Stomach (tissue), 19 donors: ENCODE measurements at places on chromosomes 11 and 22. TPM values are rescaled to one million over a fixed set of nuclear protein-coding genes. Genes with fewer than 3 reads are reported as not detected.

The OOSP4B gene
- polyA plus RNA-seq: not detected

The DRG1 gene
- polyA plus RNA-seq: 43.9 TPM

DNA sequence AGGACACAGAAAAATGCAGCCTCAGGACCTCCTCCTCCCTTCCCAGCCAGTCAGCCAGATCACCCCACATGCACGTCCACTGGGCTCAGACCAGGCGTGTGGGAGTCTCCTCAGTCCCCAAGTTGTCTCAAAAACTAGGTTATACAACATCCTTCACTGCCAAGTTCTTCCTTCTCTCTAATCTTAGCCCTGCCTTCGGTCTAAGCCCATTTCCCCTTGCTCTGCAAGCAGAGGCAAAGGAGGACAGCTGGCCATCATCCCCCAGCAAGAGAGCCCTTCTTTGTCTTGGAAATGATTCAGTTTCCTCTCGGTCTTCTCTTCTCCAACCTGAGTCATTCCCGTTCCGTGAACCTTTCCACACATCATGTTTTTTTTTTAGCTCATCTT lies 14.0 kb upstream of the NRGN start:
- no peaks in the 10 kb centered on the region for H3K27me3 ChIP-seq
- H3K4me1 ChIP-seq: peaks cover 6% of the 10 kb centered on the region
- H3K27ac ChIP-seq: no peak overlapping the region
- no peaks in the 10 kb centered on the region for H3K36me3 ChIP-seq

GRCh38 chr22:46589871-46590271 lies 30.3 kb upstream of the GRAMD4 start:
- H3K4me3 ChIP-seq: no peak overlapping the region
- peaks cover 71% of the 10 kb centered on the region for H3K4me1 ChIP-seq
- no peaks in the 10 kb centered on the region for H3K27me3 ChIP-seq

- H3K4me3 ChIP-seq: no peak overlapping the region
- H3K36me3 ChIP-seq: no peaks in the 10 kb centered on the region
- DNase-seq: no peak
- H3K27me3 ChIP-seq: no peaks in the 10 kb centered on the region
Measured at GRCh38 chr22:48899523-48900326, 927.9 kb downstream of the BRD1 start.

DNA sequence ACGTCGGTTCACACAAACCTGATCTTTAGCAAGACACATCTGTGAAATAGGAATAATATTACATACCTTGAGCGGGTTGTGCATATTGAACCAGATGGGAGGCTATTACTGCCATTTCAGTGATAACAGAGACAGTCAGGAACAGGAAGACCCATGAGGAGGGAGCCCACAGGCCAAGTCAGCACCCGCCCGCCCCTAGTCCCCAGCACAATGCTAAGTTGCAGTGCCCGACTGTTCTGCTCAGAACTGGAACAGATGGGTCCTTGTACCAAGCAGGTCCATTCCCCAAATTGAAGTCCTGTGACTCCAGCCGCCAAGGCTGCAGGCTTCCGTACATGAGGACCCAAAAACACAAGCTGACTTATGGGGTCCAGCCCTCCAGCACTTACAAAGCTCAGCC lies 9.3 kb downstream of the CXCR5 start:
- no peak overlapping the region for H3K4me3 ChIP-seq
- DNase-seq: no peak
- H3K27me3 ChIP-seq: no peaks in the 10 kb centered on the region

DNA sequence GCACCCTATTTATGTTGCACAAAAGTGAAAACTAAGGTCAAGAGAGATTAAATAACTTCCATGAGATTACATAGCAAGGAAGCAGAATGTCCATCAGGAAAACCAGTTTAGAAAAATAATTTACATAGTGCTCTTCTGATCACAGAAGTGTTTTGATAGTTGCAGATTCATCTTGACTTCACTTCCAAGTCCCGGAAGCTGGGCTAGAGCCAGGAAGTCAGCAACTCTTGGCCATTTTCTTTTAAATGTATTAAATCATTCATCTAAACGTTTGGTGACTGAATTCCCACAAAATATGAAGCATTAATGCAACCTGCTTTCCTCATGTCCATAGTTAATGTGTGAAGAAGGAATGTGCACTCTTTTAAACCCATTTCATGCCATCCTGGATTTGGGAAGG lies 29.7 kb downstream of the APLP2 start:
- H3K4me1 ChIP-seq: peaks cover 15% of the 10 kb centered on the region
- H3K27ac ChIP-seq: no peak overlapping the region
- H3K4me3 ChIP-seq: no peak overlapping the region
- H3K36me3 ChIP-seq: no peaks in the 10 kb centered on the region
- no peaks in the 10 kb centered on the region for H3K27me3 ChIP-seq
